ENCODE measurements at places on chromosomes 7 and 10. TPM values are rescaled to one million over a fixed set of nuclear protein-coding genes. Genes with fewer than 3 reads are reported as not detected.

GRCh38 chr7:18693406-18693805, 197.9 kb downstream of the HDAC9 start:
- no peak for DNase-seq

DNA sequence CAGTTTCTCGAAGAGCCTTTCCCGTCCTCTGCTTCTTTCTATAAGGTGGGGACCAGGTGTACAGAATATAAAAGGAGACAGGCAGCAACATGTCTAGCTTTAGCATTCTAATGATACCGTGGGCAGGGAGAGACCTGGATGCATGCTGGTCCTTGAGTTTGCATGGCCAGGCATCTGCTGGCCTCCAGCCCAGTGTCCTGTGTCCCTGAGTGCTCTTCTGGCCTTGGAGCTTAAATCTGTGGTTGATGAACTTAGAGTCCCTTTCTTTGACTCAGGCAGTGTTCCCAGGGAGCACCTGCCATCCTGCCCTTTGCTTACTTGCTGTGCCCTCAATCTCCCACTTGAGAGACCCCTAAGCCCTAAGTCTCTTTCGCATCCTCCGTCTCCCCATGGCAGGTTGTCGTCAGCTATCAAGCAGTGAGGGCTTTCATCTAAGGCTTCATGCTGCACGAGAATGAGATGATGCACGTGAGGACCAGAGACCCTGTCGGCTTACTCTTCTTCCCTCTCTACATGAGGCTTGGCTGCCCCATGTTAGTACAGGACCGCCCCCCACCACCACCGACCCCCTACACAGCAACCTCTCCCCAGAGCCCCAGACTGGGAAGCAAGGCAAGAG, 313.4 kb upstream of the C7orf33 start:
- DNase-seq, result no peak

The CTNNA3 gene
- total RNA-seq, result not detected

DNA sequence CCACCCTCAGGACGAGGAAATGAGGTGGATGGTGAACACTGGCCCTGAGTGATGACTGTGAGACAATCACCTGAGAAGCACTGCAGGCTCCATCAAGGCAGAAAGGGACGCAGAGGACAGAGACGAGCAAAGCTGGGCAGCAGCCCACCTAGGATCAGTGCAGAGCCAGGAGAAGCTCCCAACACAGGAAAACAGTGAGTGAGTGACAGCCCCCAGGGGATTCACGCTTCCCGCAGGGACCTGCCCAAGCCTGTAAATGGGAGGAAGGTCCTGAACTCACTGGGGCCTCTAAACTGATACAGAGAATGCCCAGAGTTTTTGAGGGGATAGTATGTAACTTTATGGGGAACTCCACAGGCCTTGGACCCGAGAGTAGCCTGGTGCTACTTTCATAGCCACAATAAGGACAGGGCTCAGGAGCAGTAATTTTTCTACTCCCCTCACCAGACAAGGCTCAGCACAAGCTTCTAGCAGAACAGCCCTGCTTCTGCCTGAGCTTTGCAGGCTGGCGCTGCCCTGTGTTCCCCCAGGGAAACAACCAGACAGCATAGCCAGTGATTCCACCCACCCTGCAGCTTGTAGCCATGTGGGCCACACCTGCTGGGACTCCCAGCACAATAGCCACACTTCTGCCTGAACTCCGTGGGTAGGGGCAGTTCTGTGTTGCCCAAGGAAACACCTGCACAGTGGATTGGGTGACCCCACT, 708.4 kb downstream of the POM121L12 start:
- DNase-seq, result no peak

DNA sequence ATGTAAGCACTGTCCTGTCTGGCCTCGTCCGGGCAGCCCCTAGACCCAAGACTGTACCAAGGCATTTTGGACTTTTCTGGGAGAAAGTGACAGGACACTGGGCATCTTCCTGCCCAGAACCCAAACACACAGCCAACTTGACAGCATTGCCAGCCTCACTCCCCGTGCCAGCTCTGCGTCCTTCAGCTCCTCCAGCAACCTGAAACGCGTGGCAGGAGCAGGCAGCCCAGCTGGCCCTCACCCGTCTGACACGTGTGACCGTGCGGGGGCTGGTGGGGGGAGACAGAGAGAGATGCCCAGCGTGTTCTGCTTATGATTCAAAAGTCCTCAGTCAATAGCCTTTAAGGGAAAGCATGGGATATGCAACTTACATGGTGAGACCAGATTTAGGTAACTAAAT, 50.3 kb upstream of the SLC29A3 start:
- DNase-seq, result no peak

GRCh38 chr10:16905320-16905719, 88.1 kb upstream of the RSU1 start:
- no peak for DNase-seq

- DNase-seq, result no peak
Observed at GRCh38 chr10:107616463-107617410, 452.2 kb upstream of the SORCS1 start.

The TLX1 gene
- not detected for total RNA-seq

DNA sequence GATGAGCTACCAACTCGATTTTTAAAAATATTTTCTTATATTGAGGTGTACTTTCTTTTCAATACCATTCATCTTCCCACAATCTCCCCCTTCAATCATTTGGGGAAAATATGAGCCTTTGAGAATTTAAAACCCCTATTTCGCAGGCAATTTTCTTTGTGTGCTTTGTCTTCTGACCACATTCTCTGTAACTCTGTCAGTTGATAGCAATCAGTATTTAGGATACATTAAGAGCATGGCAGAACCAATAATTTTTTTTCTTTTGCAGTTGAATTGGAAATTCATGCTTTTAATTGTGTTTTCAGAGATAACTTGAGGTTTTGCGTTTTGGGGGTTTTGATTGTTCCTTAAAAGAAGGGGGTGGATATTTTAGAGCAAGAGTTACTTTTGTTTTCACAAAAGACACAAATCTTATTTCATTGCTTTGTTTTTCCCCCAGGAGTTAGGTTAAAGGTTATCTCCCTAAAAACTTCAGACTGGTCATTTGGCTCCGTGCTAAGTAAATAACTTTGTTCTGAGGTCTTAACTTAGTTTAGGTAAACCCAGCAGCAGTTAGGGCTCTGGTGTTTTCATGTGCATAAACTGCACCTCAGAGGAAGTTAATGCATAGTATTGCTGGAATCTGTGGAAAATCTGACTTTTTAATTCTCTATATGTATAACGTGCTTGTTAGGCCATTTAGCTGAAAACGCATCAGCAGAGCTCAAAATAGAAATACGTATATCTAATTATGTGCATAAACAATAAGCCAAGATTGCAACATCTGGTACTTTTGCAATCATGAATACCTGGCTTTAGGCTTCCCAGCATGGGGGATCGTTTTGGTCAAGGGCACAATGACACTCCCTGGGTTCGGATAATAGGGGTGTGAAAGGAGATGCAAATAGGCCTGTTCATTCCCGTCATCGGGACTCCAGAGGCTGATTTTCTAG, 676.4 kb upstream of the ANKRD30A start:
- DNase-seq, result no peak

DNA sequence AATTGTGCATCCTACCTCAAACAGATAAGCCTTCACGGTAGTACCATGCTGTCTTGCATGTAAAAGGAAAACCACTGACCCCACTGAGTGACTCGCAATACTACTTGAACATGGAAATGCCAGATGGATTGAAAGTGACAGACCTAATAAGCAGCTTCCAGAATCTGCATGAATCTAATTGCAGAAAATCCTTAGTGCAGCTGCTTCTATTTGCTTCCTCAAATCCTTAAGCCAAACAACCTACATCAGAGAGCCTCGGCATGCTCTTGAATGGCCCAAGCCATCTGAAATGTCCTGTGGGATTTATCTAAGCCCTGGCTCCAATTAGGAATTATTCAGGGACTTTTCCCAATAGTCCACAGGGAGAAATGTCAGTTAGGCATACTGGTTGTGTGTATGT, 509.5 kb upstream of the CELF2 start:
- no peak for DNase-seq

- no peak for DNase-seq
Observed at GRCh38 chr10:32189400-32190084, 133.3 kb upstream of the KIF5B start.

- DNase-seq, result no peak
Observed at GRCh38 chr7:22417841-22418240, 60.9 kb upstream of the RAPGEF5 start.

The NKX1-2 gene
- not detected for total RNA-seq

DNA sequence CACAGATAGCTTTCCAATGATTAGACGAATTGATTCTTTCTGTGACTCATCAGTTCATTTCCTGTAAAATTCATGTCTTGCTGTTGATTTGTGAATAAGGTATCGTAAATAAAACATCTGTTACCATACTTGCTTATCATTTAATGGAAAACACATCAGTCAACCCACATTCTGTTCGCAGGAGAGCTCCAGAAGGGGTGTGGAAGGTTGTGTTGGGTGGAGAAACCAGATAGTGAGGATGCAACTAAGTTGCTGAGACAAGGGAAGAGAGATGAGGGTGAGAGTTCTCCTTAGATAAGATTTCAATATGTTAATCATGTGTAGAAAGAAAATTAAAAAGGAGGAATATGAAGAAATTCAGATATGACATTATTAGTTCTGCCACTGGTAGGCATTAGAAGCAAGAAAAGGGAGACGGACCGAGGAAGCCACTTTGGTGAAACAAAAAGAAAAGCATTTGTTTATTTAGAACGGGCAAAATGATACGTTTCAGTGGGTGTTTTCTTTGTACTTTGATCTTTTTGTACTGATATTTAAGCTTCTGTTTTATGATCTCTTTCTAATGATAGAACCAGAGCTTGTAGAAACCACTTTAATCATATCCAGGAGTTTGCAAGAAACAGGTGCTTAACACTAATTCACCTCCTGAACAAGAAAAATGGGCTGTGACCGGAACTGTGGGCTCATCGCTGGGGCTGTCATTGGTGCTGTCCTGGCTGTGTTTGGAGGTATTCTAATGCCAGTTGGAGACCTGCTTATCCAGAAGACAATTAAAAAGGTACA, 7.8 kb downstream of the CD36 start:
- no peak for DNase-seq

The TMEM236 gene
- 5.9 TPM for total RNA-seq

DNA sequence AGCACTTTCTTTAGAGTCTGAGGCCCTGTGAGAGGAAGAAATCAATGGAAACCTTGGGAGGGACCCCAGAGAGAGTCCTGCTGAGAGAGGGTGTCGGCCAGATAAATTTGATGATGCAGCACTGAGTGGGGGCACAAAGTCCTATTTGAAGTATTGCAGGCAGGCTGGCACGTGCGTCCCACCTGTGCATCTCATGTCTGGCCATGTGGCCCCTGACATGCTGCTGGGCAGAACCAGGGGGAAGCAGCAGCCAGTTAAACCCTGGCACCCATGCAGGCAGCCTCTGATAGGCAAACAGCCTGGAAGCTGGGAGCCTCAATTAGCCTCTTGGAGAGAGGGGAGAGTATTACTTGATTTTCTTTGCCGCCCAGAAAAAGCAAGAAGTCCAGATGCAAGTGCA, 180.9 kb downstream of the PLXNA4 start:
- no peak for DNase-seq

The GDF2 gene
- not detected for total RNA-seq
